ENCODE measurements at places on chromosomes 16 and 17.

DNA sequence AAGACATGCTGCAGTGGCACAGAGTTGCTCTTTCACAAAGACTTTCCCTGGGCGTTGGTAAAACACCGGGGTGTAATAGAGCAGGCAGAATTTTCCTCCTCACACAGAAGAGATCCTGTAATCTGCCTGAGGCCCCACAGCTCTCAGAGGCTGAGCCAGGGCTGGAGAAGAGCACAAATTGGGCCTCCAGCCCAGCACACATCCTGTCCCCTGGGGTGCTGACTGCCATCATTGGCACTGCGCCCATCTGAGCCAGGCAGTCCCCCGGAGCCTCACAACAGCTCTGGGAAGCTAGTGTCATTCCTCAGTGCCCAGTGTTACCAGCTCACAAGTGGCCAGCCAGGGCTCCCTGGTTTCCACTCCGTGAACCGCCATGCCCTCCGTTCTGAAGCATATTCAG lies 119.4 kb downstream of the SOCS1 start:
- DNase-seq, result no peak

- DNase-seq, result no peak
Observed at GRCh38 chr17:64706224-64707049, 44.3 kb upstream of the SMURF2 start.

DNA sequence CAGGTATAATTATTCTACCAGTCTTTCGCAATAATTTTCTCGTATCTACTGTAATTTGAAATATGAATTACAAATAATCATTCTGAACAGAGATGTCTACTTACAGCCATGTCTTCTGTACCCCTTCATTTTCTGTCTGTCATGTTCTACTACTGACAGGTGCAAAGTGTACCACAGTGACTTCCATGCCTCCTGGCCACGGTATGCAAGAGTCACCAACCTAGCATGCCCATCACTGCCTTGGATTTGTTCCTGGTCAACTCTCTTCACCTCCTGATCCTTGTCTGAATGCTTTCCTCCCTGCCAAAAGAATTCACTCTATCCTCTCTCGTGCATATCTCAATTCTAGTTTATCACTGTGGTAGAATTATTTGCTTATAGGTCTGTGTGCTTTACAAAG lies 755.4 kb downstream of the KCNJ2 start:
- DNase-seq, result no peak

GRCh38 chr17:50691550-50692447 lies 15.9 kb downstream of the ANKRD40 start:
- DNase-seq, result no peak

GRCh38 chr16:50505115-50505514 lies 43.1 kb upstream of the NKD1 start:
- DNase-seq, result no peak

Data from NCI-H446 (cell line).